Osteoblast (primary cell): ENCODE measurements at places on chromosomes 16 and 17. TPM values are rescaled to one million over a fixed set of nuclear protein-coding genes. Genes with fewer than 3 reads are reported as not detected.
A peak's percentile ranks its signal among the peaks of the same experiment; 100 is the strongest.

GRCh38 chr16:47947723-47948122 is 208.1 kb downstream of the ABCC12 start:
- no peak for DNase-seq

GRCh38 chr17:7258731-7259554 is 3.3 kb downstream of the CLDN7 start:
- peak; percentile 90 for DNase-seq

DNA sequence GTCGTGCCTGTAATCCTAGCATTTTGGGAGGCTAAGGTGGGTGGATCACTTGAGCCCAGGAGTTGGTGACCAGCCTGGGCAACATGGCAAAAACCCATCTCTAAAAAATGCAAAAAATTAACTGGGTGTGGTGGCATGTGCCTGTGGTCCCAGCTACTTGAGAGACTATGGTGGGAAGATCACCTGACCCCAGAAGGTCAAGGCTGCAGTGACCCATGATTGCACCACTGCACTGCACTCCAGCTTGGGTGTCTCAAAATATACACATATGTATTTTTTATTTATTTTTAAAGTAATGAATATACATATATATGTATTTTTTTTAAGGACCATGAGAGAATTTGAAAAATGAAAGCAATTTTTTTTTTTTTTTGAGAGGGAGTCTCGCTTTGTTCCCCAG is 5.1 kb upstream of the NUFIP2 start:
- DNase-seq: no peak

GRCh38 chr16:12971241-12971640 is 69.8 kb downstream of the SHISA9 start:
- no peak for DNase-seq

SLC16A13 gene
- total RNA-seq: 1.2 and 1.4 TPM in 2 replicates

DNA sequence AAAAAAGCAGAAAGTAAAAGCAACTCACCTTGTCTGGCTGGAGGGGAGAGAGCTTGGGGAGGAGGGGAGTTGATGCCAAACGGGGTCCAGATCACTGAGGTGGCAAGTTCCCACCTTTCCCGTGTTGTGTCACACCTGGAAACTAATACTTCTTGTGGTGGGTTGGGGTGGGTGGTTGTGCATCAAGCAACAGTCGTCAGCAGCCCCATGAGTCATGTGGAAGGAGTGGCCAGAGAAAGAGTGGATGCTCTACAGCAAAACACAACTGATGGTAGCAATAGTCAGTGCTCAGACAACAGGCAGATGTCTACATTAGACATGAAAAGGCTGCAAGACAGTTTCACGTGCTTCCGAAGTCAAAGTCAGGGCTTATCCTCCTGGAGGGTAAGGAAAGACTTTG is 35.4 kb downstream of the ARSG start:
- DNase-seq: peak; percentile 67

DNA sequence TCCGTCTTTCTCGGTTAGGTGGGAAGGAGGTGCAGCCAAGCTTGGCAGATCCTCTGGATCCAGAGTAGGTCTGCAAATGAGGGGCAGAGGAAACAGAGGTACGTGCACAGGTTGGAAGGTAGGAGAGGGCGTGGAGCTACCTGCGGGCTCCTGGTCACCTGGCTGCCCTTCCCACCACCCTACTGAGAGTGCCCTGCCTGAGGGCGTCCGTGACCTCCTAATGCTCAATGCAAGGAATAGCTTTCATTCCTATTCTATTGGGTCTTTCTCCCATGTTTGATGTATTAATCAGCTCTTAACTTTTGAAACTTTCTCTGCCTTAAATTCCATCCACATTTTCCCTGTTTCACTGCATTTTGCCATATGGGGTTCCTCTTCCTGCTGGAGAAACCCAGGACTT is 44.6 kb downstream of the MYH13 start:
- no peak for DNase-seq

DNA sequence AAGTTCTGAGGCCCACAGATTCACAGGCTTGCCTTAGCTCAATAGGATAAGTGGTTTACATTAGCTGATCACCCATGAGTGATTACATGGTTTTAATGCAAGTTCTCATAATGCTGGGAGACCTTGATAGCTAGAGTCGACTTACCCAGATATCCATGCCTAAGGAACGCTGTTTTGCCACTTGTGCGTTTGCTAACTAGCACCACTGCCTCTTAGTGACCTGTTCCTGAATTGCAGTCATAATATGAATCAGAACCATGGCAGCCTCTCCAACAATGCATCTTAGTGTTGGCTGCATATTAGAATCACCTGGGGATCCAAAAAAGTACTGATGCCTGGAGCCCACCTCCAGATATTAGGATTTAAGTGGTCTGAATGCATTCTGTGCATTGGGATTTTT is 251.1 kb upstream of the CDH5 start:
- no peak for DNase-seq

SLC38A8 gene
- total RNA-seq: not detected in 2 replicates

- DNase-seq: no peak
Measured at GRCh38 chr17:13152501-13152900, 134.7 kb upstream of the ELAC2 start.

GRCh38 chr17:78387977-78388941 is 9.8 kb downstream of the PGS1 start:
- peak; percentile 25 for DNase-seq

- no peak for DNase-seq
Measured at GRCh38 chr16:78292844-78293380, 193.5 kb downstream of the WWOX start.

GRCh38 chr16:68760671-68761275 is 23.7 kb downstream of the CDH1 start:
- peak; percentile 69 for DNase-seq

DNA sequence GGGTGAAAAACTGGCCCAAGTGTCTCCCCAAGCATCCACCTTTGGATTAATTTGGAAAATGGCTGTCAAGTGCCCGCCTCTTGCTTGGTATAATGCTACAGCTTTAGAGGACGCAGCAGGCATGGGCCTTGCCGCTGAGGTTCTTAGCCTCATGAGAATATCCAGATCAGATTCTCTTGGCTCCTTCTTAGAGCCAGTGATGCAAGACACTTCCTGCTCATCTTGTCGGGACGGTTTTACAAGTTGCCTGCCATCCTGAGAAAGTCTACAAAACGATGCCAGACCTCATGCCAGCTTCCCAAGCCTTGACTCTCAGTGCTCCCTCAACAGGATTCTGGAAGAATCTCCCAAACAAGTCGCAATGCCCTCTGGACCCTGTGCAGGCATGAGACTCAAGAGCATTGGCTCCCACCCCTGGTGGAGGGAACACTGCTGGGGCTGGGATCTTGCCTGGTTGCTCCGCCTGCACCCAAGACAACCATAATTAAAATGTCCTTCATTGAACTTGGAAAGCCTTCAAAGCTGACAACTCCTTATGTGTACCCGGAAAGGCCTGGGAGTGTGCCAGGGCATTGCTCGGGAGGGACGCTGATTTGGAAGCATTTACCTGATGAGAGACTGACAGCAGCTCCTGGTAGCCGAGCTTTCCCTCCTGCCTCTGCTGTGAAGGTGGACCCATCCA is 25.8 kb upstream of the STH start:
- no peak for DNase-seq

DNA sequence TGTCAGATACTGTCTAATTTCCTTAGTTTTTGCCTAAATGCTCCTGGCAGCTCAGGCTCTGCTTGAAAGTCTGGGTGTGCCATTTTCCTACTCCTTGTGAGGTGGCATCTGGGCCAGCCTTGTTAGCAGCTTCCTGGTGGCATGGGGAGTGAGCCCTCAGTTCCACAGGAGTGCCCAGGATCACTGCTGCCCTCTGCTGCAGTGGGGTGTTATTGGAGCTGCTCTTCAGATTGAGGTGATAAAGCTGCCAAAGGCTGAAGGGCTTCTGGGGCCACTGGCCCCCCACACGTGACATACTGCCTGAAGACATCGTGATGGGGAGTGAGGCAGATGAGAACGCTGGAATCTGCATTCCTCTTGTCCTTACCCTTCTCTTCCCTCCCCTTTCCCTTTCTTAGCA is 27.4 kb downstream of the CEP95 start:
- no peak for DNase-seq

DNA sequence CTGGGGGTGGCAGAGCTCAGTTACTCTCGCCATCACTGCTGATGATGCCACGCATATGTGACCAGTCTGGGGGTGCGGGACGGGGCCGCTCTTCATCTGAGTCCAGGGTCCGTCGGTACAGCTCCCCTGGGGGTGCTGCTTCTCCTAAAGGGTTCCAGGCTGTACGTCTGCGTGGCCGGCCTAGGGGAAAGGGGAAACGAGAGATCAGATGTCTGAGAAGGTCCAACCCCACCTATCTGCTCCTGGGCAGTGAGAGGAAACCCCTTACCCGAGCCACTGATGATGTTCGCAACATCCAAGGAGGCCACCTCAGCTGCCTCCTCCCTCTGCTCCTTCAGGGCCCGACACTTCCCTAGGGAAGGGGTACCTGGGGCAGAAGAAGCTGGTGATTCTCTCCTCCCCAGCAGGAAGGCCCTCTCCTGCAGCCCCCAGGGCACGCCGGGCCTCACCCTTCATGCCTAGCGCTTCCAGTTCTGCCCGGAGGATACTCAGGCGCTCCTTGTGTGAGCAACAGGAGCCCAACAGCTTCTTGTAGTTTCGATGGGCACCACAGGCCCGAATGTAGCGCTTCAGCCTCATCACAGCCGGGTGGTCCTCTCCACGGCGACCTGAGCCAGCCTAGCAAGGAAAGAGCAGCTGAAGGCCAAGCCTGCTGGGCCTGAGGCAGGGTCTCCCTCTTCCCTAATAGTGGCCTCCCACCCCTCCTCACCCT is 2.1 kb downstream of the HIRIP3 start:
- peak; percentile 69 for DNase-seq

- DNase-seq: peak; percentile 94
Measured at GRCh38 chr17:17114592-17115225, 72.5 kb downstream of the MPRIP start.

GRCh38 chr17:57946798-57947358 is 8.3 kb downstream of the CUEDC1 start:
- peak; percentile 92 for DNase-seq

DNA sequence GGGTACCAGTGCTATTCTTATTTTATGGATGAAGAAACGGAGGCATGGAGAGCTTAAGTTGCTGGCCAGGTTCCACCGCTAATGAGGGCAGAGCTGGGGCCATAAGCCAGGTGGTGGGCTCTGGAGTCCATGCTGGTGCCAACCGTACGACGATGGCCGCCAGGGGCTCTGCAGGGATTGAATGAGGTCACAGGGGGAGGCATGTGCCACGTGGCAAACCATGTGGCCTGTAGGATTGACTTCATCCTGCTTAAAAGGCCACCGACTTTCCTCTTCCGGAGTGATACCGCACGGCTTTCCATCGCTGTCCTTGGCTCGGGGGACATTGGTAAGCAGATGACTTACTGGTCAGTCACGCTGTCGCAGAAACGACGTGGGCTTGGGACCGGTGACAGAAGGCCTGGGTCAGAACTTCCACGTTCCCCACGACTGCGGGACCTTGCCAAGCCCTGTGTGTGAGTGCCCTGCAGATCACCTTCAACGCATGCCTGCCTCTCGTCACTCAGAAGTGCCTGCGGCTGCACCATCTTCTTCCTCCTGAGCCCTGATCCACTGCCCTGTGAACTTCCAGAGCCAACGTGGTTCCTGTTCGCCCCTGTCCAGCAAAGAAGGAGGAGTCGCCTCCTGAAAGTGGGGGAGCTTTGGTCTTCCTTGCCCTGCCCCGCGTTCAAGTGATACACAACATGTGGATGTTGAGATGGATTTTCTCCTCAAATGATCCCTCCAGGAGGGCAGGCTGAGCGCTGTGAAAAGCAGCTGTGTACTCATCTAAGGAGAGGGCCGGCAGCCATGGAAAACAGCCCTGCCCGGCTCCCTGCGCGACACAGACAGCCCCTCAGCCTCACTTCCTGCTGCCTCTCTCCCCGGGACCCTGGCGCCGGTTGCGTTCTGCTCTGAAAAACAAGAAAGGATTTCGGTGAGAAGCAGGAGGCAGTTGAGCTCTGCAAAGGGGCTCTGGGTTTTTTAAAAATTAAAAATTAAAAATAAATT is 176.7 kb downstream of the C16orf95 start:
- no peak for DNase-seq

DNA sequence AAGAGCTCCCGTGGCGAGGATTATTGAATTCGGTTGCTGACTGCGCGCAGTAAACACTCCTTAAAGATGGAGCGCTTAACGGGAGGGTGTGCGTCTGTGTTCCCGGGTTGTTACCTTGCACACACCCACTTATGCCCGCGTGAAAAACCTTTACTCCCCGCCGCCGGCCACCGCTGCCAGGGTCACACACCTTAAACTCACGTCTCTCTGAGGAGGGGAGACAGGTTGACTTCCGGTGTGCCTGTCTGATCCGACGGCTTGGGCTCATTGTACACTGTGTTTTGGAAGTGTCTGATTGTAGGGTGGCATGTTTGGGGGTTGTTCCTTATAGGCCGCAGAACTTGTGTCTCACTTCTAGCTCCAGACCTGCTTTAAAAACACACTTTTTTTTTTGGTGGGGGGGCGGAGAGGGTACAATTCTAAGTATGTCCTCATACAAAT is 66.8 kb downstream of the KPNA2 start:
- DNase-seq: no peak
